ENCODE measurements at places on chromosomes 6 and 20.

GRCh38 chr20:32231847-32232246 lies 24.2 kb downstream of the POFUT1 start:
- peak; percentile 22 for DNase-seq

- no peak for DNase-seq
Observed at GRCh38 chr6:160831739-160832138, 129.7 kb downstream of the PLG start.

DNA sequence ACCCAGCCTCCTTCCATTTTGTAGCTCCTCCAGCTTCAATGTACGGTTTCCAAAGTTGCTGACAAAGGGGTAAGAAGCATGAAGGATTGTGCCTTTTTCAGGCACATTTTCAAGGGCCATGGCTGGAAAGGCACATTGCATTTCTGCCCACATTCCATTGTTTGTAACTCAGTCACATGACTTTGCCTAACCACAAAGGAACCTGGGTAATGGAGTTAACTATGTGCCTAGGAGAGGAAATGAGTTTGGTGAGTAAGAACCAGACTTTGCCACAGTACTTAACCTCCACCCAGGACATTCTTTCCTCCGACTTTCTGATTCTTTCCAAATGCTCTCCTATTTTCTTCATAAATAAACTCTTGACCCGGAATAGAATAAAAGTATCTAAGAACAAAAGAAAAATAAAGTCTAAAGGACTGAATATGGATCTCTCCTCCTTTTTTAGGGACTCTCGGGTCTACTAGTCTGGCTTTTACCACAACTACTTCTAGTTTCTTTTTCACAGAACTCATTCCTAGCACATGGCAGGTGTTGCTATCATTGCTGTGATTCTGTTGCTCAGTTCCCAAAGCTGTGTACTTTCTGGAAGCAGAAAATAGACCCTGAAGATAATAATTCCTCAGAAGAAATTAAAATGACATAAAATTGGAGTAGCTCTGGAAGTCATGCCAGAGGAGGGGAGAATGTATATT lies 81.5 kb upstream of the ISM1 start:
- no peak for DNase-seq

GRCh38 chr6:39339096-39339867 lies 16.8 kb upstream of the KCNK16 start:
- no peak for DNase-seq

DNA sequence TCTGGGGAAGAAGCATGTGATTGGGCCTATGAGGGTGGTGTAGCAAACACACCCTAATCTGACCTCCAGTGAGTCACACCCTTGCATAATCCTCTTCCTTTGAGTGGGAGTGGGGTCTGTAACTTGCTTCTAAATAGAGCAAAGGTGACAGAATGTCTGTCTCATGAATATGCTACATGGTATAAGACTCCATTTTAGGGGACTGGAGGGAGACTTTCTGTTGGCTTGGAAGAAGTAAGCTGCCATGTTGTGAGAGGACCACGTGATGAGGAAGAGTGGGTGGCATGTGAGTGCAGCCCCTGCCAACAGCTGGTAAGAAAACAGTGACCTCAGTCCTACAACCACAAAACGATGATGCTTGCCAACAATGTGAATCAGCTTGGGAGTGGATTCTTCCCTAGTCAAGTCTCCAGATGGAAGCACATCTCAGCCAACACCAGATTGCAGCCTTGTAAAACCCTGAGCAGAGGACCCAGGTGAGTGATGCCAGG lies 3.7 kb downstream of the AK9 start:
- no peak for DNase-seq

GRCh38 chr6:44003345-44004061 lies 123.7 kb downstream of the MRPL14 start:
- DNase-seq, result peak; percentile 23

DNA sequence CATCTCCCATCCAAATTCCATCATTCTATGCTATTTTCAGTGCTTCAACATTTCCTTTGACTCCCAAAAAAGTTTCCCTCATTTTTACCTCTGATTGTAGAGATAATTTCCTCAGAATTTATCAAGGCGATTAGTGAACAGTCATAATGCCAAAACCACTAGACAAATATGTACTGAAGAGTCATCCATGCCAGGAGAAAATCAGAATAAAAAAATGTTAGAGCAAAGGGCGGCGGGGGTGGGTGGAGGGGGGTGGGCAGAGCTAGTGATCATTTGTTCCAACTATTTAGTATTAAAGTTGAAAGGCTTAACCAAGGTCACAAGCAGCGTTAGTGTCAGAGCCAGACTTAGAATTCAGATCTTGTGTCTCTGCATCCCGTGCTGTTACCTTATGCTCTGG lies 5.3 kb upstream of the ADGRF5 start:
- no peak for DNase-seq

DNA sequence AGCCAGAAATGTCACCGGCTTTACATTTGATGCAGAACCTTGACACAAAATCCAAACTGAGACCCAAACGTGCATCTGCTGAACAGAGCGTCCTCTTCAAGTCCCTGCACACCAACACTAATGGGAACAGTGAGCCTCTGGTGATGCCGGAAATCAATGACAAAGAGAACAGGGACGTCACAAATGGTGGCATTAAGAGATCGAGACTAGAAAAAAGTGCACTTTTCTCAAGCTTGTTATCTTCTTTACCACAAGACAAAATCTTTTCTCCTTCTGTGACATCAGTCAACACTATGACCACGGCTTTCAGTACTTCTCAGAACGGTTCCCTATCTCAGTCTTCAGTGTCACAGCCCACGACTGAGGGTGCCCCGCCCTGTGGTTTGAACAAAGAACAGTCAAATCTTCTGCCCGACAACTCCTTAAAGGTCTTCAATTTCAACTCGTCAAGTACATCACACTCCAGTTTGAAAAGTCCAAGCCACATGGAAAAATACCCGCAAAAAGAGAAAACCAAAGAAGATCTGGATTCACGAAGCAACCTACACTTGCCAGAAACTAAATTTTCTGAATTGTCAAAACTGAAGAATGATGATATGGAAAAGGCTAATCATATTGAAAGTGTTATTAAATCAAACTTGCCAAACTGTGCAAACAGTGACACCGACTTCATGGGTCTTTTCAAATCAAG lies 108.4 kb downstream of the RTN4IP1 start:
- DNase-seq, result no peak

DNA sequence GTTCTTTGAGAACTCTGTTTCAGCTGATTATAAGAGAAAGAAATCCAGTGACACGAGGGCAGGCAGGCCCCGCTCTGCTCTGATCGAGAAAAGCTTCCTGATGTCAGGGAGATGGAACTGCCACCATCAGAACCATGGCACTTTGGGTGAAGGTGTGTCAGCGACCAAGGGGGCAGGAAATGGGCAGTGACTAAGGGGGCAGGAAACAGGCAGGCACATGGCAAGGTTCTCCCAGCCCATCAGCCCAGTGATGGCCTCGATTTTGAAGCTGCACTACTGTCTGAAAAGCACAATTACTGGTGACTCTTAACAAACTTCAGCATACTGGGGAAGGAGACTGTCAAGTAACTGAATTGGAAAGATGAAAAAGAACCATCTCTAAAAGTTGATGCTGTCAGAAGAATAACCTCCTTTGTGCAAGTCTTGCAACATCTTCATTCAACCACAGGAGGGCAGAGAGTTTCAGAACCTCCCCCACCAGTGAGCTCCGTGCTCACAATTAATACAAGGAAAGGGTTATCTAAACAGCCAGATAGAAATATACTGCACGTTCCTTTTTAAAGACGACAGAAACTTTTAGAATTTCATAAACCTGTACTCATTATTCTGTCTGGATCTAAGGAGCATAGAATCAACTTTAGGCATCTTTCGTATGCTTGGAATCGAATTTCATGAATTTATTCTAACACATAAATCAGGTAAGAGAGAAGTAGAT lies 39.1 kb downstream of the TMX4 start:
- DNase-seq, result peak; percentile 7

DNA sequence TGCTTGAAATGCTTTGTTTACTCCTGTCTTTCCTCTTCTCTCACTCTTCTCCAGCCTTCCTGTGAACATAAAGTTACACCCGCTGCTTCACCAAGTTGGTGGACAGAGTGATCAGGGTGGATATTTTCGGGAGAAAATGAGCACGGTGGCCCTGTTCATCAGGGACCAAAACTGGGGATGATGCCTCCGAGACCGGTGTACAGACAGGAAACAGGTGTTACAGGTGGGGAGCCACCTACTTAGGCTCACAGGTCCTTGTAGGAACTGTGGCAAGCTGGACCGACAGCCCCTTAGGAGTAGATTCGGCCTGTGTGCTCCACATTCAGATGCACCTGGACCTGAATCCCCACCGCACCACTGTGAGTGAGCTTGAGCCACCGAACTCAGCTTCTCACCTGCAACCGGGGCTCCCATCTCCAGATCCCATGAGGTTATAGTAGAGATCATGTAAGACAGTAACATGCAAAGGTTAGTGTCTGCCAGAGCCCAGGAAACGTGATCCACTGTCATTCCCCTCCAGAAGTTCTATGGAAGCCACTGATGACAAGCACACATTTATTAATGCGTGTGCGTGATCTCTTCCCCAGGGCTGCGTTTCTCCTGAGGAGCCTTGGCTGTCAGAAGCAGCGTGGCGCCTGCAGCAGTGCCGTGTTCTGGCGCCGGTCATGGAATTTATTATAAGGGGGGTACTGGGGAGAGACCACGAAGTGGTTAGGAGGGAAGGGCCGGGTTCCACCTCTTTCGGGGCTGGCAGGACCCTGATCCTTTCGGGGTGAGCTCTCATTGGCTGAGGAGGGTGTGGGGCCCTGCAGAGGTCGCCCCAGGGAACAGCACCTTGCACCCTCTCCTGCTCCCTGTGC lies 94.2 kb downstream of the ERMARD start:
- no peak for DNase-seq

DNA sequence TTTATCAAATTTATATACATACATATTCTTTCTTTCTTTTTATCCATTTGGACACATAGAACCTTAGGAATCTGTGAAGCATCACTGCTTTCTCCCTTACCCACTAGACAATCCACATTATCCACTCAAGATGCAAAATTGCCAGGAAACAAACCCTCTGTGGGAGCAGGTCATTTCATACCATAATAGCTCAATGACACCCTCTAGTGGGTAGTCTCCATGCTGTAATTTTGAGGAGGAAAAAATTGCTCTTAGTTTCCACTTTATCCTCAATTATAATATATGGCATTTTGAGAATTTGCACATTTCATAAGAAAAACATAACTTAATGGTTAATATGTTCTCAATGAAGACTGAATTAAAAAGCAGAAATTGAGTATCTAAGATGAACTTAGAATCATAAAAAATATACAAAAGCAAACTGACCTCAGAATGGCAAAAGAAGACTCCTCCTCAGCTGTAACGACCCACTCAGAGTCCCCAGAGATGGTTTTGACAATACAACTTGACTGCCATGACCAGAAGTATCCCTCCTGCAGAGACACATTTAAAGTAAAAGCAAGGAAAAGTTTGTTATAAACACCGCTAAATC lies 164.1 kb downstream of the FRK start:
- peak; percentile 24 for DNase-seq

DNA sequence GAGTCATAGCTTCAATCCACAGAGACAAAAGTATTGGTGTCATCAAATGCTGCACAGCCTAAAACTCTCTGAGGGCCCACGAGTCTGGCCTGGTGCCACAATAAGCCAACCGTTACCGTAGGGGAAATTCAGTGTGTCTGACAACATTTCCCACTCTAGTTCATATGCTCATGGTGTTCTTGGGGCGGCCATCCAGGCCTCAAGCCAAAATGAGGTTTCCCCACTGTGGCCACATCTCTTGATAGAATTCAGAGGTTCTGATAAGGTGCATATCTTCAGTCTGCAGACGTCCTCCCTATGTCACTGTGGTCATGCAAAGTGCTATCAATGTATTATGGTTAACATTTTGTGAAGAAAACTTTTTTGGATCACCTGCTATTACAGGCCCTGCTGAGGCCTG lies 627.7 kb downstream of the QKI start:
- no peak for DNase-seq

- no peak for DNase-seq
Observed at GRCh38 chr20:53712212-53712977, 118.8 kb upstream of the ZNF217 start.

DNA sequence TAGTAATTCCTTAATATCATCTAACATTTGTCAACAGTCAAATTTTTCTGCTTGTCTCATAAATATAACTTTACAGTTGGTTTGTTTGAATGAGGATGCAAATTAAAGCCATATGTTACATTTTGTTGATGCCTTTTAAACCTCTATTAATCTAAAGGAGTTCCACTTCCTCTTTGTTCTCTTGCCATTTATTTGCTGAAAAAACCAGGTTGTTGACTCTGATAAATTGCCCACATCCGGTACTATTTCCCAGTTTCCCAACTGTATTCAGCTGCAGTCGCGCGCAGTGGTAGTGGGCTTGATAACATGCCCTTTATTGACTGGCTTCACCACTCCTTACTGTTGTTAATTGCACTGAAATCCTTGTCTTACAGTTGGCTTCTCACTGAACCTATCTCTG lies 32.8 kb upstream of the SIRPB2 start:
- DNase-seq, result no peak

- peak; percentile 69 for DNase-seq
Observed at GRCh38 chr6:170291271-170292110, 613 bp upstream of the DLL1 start.

DNA sequence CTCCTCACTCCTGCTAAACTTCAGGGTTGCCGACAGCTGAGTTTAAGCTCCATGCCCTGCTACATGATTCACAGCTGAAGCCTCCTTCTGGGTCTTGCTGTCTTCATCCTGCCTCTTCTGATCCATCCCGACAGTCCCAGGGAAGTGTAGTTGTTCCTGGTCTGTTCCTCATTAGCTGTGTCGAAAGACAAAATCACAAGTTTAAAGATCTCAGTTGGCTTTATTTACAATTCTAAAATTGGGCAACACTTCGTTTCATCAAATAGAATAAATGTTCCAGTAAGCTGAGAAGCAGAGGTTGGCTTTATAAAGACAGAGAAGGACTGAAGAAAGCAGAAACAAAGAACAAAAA lies 4.1 kb upstream of the SLC2A10 start:
- DNase-seq, result no peak

- no peak for DNase-seq
Observed at GRCh38 chr6:111989743-111990142, 64.2 kb upstream of the CCN6 start.

GRCh38 chr20:51019656-51020592 lies 3.0 kb downstream of the KCNG1 start:
- no peak for DNase-seq

DNA sequence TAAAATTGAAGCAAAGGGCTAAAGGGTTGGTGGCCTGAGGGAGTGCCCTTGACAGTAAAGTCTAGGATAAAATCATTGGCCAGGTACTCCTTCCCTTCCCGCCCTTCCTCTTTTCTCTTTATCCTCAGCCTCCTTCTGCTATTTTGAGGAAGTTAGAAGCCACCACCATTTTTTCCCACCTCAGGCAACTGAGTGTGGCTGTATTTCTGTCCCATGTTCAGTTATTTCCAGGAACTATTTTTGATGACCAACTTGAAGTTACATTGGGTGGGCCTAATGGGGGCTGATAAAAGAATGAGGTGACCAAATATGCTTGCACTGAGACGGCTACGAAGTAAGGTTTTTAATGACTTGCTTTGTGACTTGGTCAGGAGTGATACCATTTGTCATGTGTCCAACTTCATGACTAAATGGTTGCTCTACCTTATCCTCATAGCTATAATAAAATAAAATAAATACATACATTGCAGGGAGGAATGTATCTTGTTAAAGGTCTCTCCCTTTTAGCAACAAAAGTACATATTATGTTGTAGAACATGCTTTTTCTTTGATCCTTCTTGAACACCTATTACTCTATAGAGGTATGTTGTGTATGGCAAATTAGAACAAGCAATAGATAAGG lies 12.0 kb downstream of the PTPN1 start:
- DNase-seq, result no peak

- peak; percentile 1 for DNase-seq
Observed at GRCh38 chr6:170102038-170102437, 188.8 kb downstream of the DLL1 start.

- DNase-seq, result no peak
Observed at GRCh38 chr20:21517566-21518277, 3.9 kb upstream of the NKX2-2 start.
